ENCODE measurements at places on chromosomes 4 and X.

DNA sequence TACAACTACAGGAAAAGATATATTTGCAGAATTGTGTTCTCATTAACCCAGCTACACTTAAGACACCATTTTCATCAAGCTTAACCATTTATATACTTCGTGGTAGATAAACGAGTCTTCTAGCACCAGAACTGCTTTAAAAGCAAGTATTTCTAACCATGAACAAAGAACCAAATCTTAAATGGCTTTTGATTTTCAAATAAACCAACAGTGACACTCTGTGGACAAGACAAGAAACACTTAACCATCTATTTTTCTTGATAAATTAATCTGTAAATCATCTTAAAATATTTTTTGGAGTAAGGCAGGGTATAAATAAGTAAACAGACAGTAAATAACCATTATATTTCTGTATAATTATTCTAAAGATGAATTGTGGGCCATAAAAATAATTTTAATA lies 10.2 kb downstream of the BEND2 start:
- DNase-seq, result no peak

DNA sequence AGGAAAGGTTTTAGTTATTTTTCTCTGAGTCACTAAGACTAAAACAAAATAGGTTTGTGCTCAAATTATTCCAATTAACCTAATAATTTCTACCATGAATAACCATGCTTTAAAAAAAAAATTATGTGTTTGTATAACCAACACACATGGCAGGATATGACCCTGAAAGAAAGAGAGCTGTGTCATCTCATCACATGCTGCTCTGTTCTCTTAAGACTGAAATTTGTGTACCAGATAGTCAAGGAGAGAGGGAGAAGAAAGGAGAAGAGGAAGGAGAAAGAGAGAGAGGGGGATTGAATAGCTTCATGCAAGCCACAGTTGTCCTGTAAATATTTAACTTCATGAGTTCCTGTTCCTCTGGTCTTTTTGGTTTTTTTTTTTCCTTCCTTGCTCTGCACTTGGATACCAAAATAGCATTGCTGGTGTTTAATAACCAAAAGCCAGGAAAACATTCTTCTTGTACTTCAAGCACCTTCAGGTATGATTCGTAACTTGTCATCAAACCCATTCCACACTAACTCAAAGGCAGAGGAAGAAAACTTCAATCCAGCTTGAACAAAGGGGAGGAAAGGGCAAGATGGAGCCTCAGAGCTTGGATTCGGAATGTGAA lies 6.4 kb upstream of the PROM1 start:
- DNase-seq, result no peak

GRCh38 chrX:139890991-139891700 lies 41.7 kb downstream of the ATP11C start:
- no peak for DNase-seq

- no peak for DNase-seq
These were observed 1016.0 kb upstream of the INTU start for GRCh38 chr4:126616795-126617194.

GRCh38 chr4:91746551-91746950 lies 557.2 kb upstream of the GRID2 start:
- no peak for DNase-seq

Data from COR-L47 (cell line).